ENCODE measurements at places on chromosomes 2 and 18.

- DNase-seq, result peak; percentile 44
Measured at GRCh38 chr18:10230072-10230471, 224.4 kb upstream of the APCDD1 start.

- no peak for DNase-seq
Measured at GRCh38 chr2:235085476-235085875, 133.7 kb downstream of the SH3BP4 start.

DNA sequence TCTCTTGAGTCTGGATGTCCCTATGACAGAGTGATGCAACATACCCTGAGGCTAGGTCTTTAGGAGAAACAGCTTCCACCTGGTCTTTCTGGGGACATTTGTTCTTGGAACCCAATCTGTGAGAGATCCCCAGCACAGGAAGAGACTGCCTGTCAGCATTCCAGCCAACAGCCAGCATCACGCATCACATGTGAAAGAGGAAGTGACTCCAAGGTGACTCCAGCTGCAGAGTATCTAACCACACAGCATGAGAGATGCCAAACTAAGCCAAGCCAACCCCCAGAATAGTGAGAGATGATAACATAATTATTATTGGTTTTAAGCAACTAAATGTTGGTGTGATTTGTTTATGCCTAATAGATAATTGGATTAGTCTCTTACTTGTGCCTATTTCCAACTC, 35.7 kb downstream of the C18orf63 start:
- no peak for DNase-seq

- no peak for DNase-seq
Measured at GRCh38 chr2:232983669-232984140, 29.4 kb downstream of the NGEF start.

DNA sequence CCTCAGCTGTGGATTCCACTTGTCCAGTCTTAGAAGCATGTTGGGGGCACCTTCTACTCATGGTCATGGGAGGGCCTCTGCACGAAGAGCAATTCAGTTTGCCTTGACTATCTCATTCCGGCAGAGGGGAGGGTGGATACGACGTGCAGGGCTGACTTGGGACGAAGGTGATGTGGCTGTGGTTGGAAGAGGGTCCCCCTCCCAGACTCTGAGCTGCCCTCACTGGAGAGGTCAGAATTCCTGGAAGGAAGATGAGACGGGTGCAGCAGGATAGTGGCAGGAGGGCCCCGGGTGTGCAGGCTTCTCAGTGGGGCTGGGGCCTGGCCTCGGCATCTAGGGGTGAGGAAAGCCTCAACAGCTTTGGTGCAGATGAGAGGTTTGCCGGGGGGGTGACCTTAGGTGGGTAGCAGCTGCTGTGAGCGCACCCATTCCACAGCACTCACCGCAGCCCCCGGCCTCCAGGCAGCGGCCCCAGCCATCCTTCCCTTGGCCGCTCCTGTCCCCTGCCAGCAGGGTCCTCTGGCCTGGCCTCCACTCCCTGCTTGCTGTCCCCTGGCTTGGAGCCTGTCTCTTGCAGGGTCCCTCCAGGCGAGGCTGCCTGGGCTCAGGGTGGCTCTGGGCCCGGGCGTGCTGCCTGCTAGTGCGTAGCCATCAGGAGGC, 3.2 kb downstream of the RNPEPL1 start:
- DNase-seq, result no peak

All from HCT116 (cell line).